ENCODE measurements at places on chromosomes 3 and 15.

DNA sequence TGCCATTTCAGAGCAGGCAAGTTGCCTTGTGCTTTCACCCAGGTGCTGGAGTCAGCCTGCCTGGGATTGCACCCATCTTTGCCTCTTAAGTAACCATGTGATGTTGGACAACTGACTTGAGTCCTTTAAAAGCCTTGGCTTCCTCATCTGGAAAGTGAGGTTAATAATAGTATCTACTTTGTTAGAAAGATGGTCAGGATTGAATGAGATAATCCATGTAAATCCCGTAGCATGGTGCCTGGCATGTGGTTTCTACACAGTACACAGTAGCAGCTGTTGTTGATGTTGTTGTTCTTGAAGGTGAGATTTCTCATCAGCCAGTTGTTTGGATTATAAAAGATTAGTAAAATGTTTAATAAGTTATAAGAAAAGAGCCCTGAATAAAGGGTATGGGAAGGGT is 48.8 kb downstream of the PSMD6 start:
- no peak for DNase-seq

GRCh38 chr3:97996988-97997387 is 24.8 kb upstream of the RIOX2 start:
- no peak for DNase-seq

- DNase-seq: no peak
Observed at GRCh38 chr15:62477929-62478328, 312.8 kb upstream of the C2CD4B start.

DNA sequence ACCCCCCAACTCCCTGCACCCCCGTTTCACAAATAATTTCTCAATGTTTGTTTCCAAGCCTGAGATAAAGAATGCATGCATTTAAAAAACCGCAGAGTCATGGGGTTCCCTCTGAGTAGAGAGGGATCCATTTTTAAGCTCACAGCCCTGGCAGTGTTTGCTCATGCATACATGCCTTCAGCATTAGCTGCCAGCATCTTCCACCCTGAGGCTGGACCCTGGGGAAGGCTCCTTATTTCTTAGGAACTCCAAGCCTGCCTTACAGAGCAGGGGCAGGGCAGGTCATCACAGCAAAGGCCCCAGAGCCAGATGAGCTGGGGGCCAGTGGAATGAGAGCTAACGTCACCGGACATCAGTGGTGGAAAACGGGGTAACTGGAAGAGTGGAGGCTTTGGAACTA is 31.3 kb downstream of the TLE3 start:
- DNase-seq: no peak

DNA sequence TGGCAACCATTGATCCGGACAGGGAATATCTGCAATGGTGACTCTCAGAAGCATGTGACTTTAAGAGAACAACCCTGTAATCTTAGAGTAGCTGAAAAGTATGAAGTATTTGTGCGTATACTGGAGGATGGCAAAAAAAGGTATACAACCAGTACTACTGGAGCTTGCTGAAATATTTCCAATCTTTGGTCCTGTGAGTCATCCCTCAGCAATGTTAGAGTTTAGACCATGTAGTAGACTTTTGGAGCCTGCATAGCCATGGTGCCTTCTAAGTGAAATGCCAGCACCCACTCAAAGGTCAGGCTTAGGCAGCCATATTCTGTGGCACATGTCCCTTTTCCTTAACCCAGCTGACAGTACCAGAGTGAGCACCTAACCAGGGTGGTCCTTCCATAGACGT is 429.4 kb downstream of the NTRK3 start:
- DNase-seq: no peak

DNA sequence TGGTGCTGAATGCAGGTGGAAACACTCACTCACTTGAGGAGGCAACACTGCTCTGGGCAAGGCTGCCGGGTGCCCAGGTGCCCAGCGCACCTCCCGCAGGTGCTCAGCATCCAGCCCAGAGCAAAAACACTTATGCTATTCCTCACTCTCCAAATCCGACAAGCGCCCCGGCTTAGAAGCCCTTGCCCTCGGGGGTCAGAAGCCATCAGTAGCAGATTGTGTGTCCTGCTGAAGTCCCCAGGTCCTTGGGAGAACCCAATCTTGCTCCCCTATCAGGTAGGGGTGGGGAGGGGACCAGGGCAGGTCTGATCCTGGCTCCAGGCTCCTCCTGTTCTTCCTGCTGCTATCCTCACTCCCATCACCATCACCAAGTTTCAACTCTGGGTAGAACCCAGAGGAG is 46.7 kb downstream of the TLE3 start:
- DNase-seq: no peak

GRCh38 chr15:95498961-95499360 is 831.5 kb upstream of the NR2F2 start:
- no peak for DNase-seq

GRCh38 chr3:171813897-171814460 is 3.7 kb upstream of the PLD1 start:
- no peak for DNase-seq

GRCh38 chr3:24764236-24764915 is 269.7 kb upstream of the THRB start:
- no peak for DNase-seq

DNA sequence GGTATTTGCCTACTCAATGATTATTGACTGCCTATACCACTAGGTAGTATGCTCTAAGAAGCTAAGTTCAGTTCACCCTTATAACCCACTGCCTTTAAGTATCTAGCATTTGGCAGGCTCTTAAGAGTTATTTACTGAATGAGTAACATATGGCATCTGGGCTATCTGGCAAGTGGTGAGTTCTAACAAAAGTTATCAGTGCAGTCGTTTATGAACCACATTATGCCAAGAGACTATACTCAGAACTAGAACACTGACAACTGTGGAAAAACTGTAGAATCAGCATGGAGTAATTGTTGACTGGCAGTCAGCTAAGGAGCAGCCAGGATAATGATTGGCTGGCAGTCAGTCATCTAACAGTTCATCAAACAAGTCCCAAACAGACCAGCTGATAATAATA is 25.8 kb downstream of the RAF1 start:
- DNase-seq: no peak

- no peak for DNase-seq
Observed at GRCh38 chr3:188126934-188127333, 27.0 kb upstream of the LPP start.

DNA sequence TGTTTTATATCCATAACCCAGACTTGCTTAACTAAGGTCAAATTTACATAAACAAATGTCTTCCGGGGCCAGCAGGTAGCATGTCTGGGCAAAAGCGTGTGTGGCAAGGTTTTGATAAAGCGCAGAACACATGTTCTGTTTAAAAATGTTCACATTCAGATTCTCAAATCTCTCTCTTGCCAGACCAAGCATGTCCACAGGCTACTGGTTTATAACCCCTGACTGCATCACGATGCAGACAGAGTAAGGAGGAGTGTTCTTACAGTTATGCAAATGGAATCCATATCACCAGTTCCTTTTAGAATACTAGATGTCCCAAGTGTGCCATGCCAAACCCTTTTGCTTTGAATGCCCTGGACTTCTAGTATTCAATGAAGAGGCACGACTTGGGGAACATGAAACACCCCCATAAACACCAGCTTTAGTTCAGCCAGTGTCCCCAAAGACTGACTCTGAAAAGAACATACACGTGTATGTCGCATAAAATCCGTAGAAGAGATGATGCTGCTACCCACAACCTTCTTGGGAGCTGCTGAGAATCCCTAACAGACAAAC is 412.0 kb downstream of the CNTN4 start:
- DNase-seq: no peak

DNA sequence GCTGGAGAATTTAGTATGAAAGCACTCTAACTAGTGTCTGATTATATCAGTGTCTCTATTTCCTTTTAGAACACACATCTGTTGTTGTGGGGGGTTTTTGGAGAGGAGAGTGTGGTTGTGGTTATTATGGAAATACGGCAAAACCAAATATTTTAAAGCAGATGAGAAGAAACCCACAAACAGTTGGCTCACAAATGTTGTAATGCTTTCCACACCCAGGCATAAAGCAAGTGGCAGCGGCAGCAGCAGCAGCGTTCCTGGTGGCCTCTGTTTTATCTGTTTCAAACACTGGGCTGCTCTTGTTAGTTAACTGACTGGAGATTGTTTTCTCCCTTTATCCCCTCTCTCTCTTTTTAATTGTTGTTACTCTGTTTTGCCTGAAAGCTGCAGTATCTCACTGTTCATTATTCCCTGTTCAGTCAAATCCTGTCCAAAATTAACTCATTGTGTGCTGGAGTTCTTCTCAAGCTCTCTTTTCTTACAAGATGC is 1045.5 kb upstream of the NR2F2 start:
- peak; percentile 8 for DNase-seq

GRCh38 chr3:175118382-175118941 is 259.3 kb downstream of the NAALADL2 start:
- DNase-seq: no peak

Data from NCI-H1105 treated with DMSO at 0.1 percent for 48 hours (cell line).